PC-9 (cell line): ENCODE measurements at places on chromosomes 11 and 22. TPM values are rescaled to one million over a fixed set of nuclear protein-coding genes. Genes with fewer than 3 reads are reported as not detected.

CDC42BPG gene
- total RNA-seq = 31.3 and 33.8 TPM in 2 replicates

GRCh38 chr11:104876861-104877431 lies 21.3 kb downstream of the CASP12 start:
- H3K27ac ChIP-seq = no peak overlapping the region
- no peak for DNase-seq
- no peaks in the 10 kb centered on the region for H3K27me3 ChIP-seq
- no peaks in the 10 kb centered on the region for H3K4me1 ChIP-seq

CLCF1 gene
- 15.9 and 17.0 TPM in 2 replicates for total RNA-seq

SUSD2 gene
- 5.5 and 5.7 TPM in 2 replicates for total RNA-seq

SLC37A2 gene
- total RNA-seq = 14.6 and 24.0 TPM in 2 replicates
